Stimulated activated naive CD8-positive, alpha-beta T cell treated with anti-CD3 and anti-CD28 coated beads, Interleukin-15, amount 100 ng/mL, for 72 hours (primary cell): ENCODE measurements at places on chromosomes 2 and 18.

DNA sequence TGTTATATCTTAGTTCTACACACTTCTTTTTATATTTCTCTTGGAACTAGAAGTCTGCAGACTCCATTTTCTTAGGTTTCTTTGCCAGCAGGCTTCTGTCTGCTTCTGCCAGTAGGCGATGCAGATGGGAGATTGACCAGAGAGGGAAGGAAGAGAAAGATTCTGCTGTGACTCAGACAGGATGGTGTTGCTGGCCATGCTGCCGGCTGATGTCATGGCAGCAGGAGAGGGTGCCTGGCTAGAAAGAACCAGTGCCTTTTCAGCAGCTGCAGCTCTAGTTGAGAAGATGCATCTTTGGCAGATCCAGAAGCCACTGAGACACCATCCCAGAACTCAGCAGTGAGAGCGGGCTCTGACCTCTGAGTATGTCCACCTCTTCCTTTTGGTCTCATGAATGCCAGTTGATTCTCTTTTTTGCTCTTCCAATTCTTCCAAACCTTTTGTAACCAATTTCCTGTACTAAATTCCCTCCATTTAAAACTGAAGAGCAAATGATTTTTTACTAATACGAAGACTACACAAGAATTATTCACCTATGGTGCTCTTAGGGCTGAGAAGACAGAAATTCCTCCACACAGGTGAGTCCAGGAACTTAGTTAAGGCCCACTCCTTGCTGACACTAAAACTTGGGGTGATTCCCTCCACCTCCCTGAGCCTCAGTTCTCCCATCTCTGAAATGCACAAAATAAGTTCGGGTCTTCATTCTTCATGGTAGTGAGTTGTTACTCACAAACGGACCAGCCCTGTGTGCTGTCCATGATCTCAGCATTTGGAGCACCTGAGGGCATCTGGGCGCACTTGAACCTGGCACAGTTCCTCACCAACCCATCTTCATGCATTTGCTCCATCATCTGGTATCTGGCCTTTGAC is 200.7 kb downstream of the MYCN start:
- no peak for DNase-seq

DNA sequence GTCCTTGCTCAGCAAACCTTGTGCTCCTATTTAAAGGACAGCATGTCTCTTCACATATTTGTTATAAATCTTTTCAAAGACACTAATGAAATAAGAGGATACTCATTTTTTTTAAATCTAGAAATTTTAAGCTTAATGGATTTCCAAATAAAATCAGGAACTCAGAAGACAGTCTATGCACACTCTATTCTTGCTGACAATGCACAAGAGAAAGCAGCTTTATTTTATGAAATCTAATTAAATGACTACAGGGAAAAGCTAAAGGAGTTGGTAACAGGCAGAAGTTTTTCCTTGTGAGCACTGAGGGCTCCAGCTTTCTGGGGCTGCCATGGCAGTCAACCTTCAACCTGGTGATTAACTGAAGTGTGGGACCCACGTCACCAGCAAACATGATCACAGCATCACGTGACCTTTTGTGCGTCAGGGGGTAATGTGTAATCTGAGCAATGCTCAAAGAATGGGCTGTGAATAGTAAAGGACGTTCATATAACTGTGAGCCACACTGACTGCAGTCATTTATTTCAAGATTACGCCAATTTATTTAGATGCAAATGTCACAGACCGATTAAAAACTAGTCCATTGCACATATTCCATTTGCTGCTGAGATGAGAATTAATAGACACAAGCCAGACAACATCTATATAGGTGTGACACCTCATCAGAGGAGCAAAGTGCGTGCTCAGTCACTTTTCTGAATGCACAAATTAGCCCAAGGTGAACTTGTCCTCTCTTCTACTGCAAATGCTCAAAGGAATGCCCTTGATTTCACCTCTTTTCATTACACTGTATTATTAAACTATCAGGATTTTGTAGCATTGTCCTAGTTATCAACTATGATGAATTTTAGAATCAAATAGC is 11.6 kb upstream of the DNER start:
- DNase-seq, result no peak

DNA sequence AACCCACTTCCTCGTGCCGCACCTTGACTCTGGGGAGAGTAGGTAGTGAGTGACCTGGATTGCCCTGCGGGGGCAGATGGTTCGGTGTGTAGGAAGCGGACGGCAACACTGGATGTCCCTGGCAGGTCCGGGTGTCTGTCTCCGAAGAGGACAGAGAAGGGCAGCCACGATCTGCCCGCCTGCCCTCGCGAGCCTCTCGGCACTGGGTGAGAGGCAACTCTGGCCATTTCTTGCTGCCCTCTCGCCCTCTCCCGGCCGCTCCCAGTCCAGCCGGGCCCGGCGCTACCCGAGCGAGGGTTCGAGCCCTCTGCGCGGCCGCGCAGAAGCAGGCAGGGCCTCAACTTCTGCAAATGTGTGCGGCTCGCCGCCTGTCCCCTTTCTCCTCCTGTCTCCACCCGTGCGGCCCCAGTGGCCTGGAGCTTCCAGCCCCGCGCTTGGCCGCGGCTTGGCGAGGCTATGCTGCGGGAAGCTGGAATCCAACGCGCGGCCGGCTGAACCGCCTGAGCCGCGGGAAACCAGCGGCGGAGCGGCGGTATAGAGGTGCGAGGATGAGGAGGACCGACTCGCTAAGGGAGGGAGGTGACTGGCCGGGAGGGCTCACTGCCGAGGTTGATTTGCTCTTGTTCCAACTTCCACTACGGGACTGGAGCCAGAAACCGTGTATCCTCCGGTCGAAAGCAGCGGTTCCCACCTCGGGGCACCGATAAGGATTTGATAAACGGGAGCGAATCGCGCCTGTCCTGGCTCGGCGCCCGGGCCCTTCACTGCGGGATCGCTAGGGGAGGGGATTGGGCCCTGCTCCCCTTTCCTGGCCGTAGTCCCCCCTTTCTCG is 1.5 kb downstream of the EPAS1 start:
- DNase-seq, result peak; percentile 36

- DNase-seq, result peak; percentile 29
Observed at GRCh38 chr2:162317861-162318327, 590 bp downstream of the IFIH1 start.

- DNase-seq, result no peak
Observed at GRCh38 chr2:236449167-236449761, 120.4 kb upstream of the ACKR3 start.

- peak; percentile 25 for DNase-seq
Observed at GRCh38 chr18:80246445-80247392, 595 bp downstream of the PARD6G start.

GRCh38 chr2:43184339-43184895 is 42.0 kb downstream of the ZFP36L2 start:
- DNase-seq, result peak; percentile 74

DNA sequence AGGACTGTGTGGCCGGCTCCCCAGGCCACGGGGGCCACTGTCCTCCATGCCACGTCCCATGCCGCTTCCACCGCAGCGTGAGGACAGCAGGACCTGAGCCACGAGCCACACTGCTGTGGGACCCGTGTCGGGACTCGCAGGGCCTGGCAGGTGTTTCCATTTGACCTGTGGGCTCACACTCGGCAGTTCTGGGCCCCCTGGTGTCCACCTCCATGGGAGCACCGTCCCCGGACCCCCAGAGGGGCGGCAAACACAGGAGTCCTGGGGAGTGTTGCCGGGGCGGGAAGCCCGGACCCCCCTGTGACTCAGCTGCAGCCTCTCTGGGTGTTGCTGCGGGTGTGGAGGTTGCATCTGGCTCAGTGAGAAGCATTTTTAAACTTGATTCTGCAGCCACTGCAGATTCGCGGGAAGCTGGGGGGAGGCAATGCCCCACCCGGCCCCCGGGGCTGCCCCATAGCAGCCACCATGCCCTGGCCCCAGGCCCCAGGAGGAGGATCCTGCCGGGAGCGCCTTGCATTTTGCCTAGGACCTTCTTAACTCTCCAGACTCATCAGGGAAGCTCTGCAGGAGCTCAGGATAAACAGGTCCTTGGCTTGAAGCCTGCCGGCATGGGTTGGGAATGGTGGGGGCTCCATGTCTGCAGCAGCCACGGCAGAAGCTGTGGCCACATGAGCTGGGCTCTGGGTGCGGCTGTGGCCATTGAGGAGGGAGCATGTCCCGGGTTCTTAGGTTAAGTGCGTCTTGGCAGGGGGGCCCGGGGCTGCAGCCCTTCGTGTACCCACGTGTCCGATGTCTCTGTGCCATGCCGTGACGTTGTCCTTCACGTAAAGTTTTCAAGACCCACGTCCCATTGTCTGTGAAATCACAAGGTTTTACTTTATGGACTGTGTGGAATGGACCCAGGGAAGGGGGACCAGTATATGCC is 30.9 kb downstream of the NFATC1 start:
- no peak for DNase-seq

GRCh38 chr2:231677632-231678104 is 30.7 kb upstream of the PTMA start:
- peak; percentile 85 for DNase-seq
